ENCODE measurements at places on chromosomes 1 and 21.

DNA sequence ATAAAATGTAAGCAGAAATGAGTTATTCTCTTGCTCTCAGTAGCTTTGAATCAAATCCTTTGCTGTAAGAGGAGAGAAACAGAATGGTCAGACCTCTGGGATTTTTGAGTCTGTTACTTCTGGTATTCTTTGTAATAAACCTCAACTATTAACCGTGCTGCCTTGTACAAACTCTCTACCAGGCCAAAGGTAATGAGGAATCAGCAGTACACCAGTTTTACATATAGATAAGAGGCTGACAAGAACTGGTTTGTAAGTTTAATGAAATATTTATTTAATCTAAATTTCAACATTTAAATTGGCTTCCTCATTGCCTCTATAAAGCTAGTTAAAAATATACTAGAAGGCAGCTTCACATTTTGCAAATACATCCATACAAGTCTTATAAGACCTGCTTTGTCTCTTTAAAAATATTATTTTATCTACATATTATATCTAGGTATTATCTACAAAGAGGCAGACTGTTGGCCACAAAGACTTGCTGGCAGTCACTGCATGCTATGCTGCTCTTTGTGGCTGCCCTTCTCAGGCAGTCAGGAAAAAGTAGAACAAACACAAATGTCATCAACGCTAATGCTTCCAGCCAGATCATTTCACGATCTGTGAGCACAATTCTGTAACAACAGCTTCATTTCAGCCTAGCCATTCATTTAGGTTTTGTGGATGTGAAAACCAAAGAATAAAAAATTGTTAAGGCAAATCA lies 173.0 kb downstream of the GABPA start:
- no peak for DNase-seq

- no peak for DNase-seq
These were observed 57.8 kb downstream of the ZNF281 start for GRCh38 chr1:200351826-200352549.

DNA sequence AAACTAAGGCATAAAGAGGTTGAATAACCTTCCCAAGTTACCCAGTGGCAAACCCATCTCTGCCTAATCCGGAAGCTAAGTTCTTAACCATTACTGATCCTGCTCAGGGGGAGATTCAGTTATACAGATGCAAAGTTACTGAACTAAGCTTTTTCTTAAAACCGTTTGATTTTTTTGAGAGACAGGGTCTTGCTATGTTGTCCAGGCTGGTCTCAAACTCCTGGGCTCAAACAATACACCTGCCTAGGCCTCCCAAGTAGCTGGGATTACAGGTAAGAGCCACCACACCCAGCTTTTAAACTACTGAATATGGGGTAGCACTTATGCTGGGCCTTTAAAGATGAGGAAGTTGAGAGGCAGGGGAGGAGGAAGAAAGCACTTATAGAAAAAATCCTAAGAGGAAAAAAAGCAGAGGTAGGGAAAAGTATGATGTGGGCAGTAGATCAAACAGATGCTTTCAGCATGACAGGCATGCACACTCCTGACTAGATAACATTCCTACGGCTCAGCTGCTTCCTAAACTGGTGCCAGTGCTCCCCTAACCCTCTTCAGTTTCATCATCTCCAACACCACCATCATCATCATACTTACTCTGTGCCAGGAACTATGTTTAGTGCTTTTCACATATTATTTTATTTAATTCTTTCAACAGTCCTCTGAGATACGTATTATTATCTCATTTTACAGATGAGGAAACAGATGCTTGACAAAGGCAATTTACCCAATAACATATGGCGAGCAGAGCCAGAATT lies 5.8 kb downstream of the PAFAH2 start:
- no peak for DNase-seq

DNA sequence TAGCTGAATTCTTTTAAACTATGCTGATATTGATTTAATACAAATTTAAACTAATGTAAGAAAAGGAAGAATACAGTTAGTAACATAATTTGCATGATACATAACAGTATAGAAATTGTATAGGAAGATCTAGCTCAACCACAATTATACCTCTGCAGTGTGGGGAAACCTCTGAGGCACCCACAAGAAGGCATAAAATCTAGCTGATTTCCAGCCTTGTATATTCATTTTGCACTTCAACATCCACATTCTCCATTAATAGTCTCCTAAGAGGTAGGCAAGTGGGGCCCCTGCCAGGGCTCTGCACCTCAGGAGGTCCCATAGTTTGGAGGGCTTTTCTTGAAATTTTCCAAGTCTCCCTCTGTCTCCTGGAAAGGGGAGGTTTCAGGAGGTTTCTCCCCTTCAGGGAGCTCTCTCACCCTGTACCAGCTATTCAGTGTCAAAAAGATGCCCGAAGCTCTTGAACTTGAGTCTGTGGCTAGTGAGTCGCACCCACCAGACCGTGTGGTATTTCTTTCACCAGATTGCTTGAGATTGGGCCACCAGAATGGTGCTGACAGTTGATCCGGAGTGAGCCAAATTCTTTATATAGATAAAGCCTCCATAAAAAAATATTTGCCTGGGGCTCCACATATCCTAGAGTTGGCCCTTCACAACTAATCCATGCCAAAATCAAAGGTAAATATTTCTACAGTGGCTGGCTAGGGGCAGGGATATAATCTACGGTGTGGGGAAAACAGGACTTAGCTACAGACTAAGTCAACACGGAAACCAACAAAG lies 108.2 kb downstream of the TIAM1 start:
- no peak for DNase-seq

DNA sequence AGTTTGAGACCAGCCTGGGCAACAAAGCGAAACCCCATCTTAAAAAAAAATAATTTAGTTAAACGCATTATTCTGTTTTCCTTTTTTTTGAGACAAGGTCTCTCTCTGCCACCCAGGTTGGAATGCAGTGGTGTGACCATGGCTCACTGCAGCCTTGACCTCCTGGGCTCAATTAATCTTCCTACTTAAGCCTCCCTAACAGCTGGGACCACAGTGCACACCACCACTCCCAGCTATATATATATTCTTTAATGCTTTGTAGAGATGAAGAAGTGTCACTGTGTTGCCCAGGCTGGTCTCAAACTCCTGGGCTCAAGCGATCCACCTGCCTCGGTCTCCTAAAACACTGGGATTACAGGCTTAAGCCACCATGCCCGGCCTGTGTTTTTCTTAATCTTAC lies 7.7 kb upstream of the KLF17 start:
- DNase-seq, result no peak

- no peak for DNase-seq
These were observed 102.4 kb upstream of the ZNF281 start for GRCh38 chr1:200512191-200512590.

- DNase-seq, result no peak
These were observed 24.0 kb upstream of the TDRD10 start for GRCh38 chr1:154478013-154478412.

GRCh38 chr1:65432918-65433317 lies 12.4 kb downstream of the LEPR start:
- no peak for DNase-seq

- no peak for DNase-seq
These were observed 37.4 kb upstream of the CASZ1 start for GRCh38 chr1:10833630-10834557.

GRCh38 chr1:224492632-224493031 lies 58.0 kb upstream of the WDR26 start:
- DNase-seq, result no peak

- DNase-seq, result no peak
These were observed 50.7 kb downstream of the WNT9A start for GRCh38 chr1:227896710-227897655.

- DNase-seq, result peak; percentile 40
These were observed 18.4 kb downstream of the MATN1 start for GRCh38 chr1:30704765-30705509.

- DNase-seq, result no peak
These were observed 44.4 kb downstream of the COL11A1 start for GRCh38 chr1:103063921-103064320.

DNA sequence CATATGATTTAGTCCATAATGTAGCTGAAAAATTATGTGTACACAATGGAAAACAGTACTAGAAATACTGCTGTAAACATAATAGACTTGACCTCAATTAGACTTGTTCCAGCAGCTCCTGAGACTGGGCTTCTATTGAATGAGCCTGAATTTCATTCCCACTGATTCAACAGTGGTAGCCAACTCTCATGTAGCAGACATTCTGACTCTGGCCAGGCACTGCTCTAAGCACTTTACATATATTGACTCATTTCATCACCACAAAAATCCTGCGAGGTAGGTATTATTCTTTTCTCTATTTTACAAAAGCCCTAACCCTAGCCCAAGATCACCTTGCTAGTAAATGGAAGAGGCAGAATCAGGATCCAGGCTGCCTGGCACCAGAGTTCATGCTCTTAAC lies 12.8 kb upstream of the CTSS start:
- DNase-seq, result no peak

GRCh38 chr1:26060832-26061574 lies 6.4 kb downstream of the TRIM63 start:
- no peak for DNase-seq

DNA sequence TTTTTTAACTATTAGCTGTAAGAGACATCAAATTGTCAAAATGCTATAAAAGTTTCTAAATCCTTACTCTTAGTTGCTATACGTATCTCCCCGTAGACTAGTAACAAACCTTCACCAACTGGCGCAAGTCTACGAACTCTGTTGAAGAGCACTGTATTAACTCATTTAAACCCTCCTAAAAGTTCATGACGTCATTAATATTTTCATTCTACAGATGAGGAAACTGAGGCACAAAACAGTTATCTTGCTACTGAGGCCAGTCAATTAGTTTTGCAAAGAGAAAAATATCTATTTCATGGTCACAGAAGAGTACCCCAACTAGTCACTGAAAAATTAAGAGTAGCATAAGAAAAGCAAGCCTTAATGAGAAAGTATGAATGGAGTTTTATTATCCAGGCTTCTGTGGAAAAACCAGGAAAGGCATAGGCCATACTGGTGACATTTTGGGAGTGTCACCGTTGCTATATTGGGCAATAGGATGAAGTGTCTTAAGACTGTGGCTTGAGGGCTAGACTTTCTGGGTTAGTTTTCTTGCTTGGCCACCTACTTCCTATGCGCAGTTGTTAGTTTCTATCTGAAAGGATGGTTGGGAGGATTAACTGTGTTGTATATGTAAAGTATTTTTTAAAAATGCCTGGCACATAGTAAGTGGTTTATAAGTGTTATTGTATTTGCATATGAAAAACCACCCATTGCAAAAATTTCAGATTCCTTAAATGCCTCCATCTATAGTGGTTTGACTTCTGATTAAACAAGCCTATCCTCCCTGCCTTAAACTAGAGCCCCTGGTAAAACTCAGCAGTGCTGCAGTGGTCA lies 52.4 kb upstream of the SYT14 start:
- DNase-seq, result no peak

DNA sequence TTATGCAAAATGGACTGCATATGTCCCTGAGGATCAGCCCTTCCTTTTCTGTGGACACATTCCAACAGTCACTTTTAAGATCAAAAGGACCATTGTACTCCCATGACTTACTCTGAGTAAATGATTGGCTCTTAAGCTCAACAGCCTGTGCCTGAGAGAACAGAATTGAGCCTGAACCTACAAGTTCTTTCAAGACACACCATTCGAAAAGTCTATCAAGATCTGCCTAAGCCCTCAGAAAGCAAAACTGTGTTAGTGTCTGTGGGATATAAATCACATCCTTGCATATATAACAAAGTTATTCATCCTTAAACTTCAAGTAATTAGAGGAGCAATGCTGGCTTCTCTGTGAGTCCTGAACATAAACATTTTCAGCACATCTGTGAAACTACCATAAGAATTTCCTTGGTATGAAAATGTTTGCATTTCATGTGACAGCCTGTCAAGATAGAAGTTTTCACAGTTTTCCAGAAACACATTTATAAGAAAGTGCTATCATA lies 41.6 kb downstream of the PCNX2 start:
- DNase-seq, result no peak

- DNase-seq, result no peak
These were observed 39.7 kb downstream of the SLC66A1 start for GRCh38 chr1:19351873-19352272.

DNA sequence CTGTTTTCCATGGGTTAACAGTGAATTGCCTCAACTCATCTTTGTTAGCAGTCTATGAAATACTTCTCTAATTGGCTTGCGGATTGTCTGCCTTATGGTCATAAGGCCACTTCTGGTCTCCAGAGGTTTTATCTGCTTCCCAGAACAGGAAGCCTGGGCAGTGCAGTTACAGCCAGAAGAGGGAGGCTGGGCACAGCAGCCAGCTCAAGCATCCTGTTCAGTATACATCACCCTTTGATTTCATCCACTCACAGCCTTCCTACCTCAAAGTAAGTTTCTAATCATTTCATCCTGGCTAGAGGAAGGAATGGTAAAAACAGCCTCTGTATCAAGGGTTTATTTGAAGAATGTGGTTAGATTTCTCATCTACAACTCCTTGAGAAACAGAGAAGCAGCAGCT lies 311.5 kb upstream of the DEPDC1 start:
- no peak for DNase-seq
